ENCODE measurements at places on chromosomes 4 and X.

GRCh38 chrX:11381464-11381863 lies 88.3 kb downstream of the AMELX start:
- DNase-seq = no peak

GRCh38 chr4:123339507-123340380 lies 56.9 kb upstream of the SPRY1 start:
- DNase-seq = no peak

GRCh38 chr4:147707892-147708672 lies 23.8 kb upstream of the ARHGAP10 start:
- peak; percentile 24 for DNase-seq

DNA sequence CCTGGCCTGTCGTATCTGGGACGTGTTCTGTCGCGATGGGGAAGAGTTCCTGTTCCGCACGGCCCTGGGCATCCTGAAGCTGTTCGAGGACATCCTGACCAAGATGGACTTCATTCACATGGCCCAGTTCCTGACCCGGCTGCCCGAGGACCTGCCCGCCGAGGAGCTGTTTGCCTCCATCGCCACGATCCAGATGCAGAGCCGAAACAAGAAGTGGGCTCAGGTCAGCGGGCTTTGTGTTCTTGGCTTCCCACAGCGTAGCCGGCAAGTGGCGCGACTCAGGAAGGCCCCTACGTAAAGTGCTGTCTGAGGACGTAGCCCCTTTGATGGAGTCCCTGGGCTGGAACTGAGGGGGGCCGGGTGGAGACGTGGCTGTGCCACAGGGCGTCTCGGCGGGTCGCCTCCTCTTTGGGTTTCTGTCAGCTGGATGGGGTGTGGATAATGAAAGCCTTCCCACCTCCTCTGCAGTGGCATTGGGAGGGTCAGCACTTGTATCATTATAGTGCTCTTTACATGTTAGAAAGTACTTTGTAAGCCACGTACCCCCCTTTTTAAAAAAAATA lies 18.1 kb upstream of the TADA2B start:
- DNase-seq = no peak

GRCh38 chr4:55849724-55850123 lies 3.7 kb upstream of the EXOC1 start:
- no peak for DNase-seq

- DNase-seq = no peak
Measured at GRCh38 chr4:162075726-162076125, 88.1 kb downstream of the FSTL5 start.

DNA sequence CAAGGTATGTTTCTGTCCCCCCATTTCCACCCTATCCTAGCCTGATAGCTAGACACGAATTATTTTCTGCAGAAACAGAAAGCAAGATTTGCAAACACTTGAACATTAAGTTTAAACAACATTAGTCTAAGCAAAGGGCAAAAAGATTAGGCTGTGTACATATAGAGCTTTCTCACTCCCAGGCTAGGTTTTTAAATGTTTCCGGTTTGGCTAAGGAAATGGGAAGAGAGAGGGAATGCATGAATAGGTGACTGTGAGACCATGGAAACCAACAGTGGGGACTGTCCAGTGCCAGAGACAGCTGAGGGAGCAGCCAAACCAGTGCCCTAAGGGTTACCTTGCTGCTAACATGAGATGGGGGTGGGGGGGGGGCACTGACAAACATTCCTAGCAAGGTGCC lies 242.7 kb downstream of the SCFD2 start:
- no peak for DNase-seq

GRCh38 chrX:41389311-41389888 lies 55.4 kb downstream of the DDX3X start:
- DNase-seq = no peak

DNA sequence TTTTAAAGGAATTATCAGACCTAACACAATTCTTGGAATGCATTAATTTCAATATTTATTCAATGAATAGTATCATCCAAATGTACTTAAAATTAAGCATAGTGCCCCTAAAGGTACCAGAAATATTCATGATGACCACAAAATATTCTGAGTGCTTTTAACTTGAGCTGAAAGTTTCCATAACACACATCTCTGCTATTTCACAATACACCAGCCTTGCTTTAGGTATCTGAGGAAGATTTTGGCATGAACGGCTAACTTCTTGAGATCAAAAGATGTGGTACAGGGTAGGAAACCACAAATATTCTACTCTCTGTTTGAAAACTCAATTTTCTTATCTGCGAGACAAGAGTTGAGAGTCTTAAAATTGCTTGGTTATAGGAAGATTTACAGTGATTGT lies 538.3 kb upstream of the PCDH7 start:
- no peak for DNase-seq

DNA sequence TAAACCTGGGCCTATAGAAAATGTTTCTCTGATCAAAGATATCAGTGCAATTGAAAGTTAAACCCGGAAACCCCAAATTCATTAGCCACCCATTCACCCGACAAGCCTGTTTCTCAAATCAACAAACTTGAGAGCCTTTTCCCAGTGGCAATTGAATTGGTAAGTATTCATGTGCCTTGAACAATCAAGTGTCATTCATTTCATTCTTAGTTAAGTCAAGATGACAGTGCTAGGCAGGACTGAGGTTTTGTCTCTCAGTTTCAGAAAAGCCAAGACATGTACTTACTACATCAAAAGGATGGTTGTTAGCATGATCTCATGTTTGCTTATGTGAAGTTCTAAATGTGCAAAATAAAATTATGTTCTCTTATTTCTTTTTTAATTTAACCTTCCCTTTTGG lies 32.3 kb downstream of the CC2D2A start:
- DNase-seq = no peak

- peak; percentile 80 for DNase-seq
Measured at GRCh38 chrX:131704136-131704695, 160.3 kb downstream of the OR13H1 start.

DNA sequence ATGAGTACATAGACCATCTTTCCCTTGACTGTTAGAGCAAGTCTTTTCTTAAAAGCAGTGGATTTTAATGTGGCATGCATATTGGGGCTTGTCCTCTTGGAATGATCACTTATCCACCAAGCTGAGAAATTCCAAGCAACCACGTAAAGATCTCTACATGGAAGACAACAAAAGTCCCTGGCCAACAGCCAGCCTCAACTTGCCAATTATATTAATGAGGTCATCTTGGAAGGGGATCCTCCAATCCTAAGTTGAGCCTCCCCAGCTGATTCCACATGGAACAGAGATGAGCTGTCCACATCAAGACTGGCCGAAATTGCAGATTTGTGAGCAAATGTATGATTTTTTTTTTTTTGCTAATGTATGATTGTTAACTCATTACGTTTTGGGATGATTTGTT lies 20.6 kb upstream of the FTHL17 start:
- DNase-seq = no peak

- DNase-seq = no peak
Measured at GRCh38 chr4:159191989-159192388, 89.1 kb downstream of the RAPGEF2 start.

GRCh38 chr4:186885289-186885688 lies 161.6 kb upstream of the FAT1 start:
- DNase-seq = no peak

- DNase-seq = no peak
Measured at GRCh38 chr4:122854447-122855352, 28.1 kb downstream of the FGF2 start.

DNA sequence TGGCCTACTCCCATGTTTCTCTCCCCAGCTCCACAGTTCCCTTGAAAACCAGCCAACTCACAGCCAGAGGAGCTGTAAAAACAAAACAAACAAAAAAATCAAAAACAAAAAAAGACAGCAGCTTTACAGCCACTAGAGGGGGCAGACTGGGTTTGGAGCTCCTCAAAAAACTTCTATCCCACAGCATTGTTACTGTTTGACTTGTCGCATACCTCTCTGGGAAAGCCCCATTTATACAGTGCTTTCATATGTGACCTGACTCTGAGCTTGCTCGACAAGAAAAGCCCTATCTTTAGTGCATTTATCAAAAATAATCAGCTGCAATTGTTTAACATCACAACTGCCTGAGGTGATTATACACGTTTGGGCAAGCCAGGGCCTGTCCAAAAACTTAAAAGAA lies 21.6 kb downstream of the TSPAN6 start:
- DNase-seq = no peak

GRCh38 chrX:17547658-17548057 lies 172.7 kb downstream of the NHS start:
- DNase-seq = no peak

DNA sequence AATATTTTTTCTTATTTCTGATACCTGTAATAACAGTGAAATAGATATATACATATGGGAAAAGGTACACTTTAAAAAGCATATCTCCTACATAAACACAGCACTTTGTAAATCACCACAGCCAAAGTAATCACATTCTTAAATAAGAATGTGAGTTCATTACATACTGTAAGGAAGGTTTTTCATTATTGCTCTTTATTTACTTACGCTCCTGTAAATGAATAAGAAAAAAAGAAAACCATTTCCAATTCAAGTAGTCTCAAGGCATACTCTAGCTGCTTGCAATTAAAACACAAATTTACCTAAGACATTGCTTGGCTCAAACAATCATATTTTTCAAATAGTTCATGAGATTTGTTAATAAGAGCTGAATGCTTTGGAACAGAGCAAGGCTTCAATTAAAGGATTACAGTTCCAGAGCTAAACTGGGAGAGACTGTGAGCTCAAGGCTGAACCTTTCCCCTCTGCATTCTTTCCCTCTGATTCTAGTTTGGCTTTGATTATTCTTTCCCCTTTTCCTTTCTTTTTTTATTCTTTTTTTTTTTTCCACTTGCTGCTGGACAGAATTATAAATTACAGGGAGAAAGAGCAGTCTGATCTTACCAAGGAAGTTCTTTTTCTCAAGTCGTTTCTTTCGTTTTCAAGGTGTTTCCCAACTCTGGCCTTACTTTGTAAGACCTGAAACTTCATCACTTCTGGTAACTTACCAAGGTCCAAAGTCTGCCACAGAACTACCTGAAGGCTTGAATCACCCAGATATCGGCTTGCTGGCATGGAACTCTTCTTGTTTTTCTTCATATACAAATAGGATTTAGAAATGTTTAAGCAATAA lies 278.3 kb downstream of the INPP4B start:
- DNase-seq = no peak

DNA sequence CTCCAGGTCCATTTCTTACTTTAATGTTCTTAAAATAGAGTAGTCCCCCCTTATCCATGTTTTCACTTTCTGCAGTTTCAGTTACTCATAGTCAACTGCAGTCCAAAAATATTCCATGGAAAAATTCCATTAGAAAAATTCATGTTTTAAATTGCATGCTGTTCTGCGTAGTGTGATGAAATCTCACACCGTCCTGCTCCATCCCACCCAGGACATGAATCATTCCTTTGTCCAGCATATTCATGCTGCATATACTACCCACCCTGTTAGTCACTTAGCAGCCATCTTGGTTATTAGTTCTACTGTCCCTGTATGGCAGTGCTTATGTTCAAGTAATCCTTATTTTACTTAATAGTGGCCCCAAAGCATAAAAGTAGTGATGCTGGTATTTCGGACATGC lies 5.4 kb upstream of the PDLIM5 start:
- no peak for DNase-seq

DNA sequence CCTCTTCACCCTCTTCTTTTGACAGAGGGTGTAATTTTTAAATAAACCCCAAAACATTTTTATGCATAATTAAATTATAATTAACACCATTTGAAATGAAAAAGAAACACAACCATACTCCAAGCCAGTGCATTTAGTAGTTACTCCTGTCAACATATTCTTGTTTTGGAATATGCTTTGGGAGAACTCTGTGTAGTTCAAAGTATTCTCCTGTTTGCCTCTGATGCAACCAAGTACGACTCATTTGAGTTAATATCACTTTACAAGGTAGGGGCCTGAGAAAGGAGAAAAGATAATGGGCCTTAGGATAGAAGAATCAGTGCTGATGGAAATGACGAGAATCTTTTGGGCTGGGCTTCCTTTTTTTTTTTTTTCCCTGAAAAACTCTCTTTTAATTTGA lies 2.7 kb downstream of the PTPN13 start:
- DNase-seq = no peak

DNA sequence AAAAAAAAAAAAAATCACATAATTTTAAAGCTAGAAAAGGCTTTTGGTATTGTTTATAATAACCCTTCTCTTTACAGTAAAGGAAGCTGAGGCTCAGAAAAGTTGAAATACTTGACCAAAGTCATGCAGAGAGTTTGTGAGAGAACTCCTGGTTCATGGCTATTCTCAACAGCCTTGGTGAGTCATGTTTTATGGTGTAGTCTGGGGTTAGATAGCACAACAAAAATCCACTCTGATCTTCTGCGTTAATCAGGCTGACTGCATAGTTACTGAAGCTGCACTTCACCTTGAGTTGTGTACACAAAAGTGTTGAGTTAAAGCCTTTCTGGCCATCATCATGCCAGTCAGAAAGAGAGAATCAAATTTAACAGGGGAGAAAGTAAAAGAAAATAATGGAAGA lies 19.3 kb upstream of the SFRP2 start:
- DNase-seq = no peak

DNA sequence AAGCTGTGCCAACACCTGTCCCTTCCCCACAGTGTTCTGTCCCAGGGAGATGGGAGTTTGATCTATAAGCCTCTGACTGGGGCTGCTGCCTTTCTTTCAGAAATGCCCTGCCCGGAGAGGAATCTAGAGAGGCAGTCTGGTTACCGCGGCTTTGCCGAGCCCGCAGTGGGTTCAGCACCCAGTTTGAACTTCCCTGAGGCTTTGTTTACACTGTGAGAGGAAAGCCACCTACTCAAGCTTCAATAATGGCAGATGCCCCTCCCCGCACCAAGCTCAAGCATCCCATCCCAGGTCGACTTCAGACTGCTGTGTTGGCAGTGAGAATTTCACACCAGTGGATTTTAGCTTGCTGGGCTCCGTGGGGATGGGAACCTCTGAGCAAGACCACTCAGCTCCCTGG lies 33.3 kb upstream of the ARSJ start:
- DNase-seq = no peak

DNA sequence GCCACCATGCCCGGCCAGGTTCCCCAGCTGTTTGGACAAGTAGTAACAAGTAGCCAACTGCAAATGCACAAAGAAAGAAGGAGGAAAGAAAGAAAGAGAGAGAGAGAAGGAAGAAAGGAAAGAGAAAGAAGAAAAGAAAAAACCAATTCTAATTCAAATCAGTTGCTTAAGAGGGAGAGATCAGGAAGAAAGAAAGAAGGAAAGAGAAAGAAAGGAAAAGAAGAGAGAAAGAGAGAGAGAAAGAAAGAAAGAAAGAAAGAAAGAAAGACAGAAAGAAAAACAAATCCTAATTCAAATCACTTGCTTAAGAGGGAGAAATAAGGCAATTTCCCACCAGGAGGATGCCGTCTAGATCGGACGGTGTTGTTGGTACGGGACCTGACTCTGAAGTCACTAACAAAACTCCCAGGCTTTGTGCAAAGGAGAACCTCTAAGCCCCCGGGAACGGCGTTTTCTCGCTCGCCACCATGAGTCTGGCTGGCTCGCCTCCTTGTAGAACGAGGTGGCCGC lies 95.5 kb upstream of the PPP2R3B start:
- DNase-seq = no peak

GRCh38 chr4:114025176-114025777 lies 45.8 kb upstream of the ARSJ start:
- no peak for DNase-seq

GRCh38 chr4:176981074-176981473 lies 188.4 kb upstream of the VEGFC start:
- DNase-seq = no peak

- no peak for DNase-seq
Measured at GRCh38 chrX:11558972-11559371, 106.7 kb downstream of the ARHGAP6 start.

All from stimulated activated CD8-positive, alpha-beta memory T cell treated with anti-CD3 and anti-CD28 coated beads, Interleukin-4, amount 100 ng/mL, for 1 hour (primary cell).